ENCODE measurements at places on chromosomes 12 and 14. TPM values are rescaled to one million over a fixed set of nuclear protein-coding genes. Genes with fewer than 3 reads are reported as not detected.

DNA sequence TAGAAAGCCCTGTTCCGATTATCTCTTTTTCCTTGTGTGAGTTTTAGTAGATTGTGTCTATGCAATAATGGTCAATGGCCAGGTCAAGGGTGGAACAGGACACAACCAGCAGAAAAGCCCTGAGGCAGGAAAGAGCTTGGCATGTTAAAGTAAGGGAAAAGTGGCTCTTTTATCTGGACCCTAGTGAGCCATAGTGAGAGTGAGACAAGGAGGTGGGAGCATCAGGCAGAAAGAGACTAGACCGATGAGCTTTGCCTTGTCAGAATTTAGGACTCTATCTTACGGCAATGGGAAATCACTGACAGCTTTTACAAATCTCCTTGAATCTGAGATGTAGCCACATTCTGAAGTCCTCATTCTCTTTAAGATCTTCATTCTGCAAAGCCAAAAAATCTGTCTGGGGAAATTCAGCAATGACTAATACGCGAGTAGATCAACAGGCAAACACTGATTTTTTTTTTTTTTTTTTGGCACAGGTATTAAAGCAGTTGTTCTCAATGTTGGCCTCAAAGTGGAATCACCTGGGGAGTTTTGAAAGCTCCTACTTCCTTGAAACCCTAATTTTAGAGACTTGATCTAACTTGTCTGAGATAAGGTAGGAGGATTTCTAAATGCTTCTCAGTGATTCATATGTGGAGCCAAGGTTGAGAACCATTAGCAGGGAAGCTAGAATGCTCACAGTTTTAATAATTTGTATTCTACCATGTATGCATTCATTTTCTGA, 33.9 kb downstream of the TMEM19 start:
- DNase-seq, result no peak

DNA sequence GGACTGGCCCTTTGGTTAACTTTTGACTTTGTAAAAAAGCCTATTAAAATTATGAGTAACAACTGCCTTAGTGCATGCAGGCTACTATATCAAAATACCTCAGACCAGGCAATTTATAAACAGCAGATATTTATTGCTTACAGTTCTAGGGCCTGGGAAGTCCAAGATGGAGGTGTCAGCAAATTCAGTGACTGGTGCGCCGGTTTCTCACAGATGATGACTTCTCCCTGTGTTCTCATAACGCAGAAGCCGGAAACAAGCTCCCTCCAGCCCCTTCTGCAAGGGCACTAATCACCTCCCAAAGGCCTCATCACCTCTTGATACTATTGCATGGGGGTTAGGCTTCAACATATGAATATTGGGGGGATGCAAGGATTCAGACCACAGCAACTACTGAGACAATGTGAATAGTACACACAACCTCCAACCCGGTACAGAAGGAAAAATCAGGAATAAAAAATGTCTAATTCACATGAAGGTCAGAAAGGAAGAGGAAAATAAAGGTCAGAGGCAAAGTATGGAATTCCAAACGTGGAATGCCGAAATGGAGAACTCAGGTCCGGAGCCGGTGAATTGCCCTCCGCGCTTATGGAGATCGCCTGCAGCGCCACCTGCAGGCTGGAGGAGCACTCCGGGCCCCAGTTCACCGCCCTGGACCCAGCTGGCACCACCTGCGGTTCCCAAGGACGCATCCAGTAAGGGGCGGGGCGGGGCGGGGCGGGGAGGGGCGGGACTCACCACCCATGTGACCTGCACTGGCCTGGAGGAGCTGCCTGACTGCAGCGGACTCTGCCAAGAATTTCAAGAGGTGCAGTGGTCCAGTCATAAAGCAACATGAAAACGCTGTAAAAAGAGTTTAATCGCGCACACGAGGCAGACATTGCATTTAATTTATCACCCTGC, 203.4 kb downstream of the KIF26A start:
- no peak for DNase-seq

GRCh38 chr12:12673296-12673695, 22.7 kb downstream of the GPR19 start:
- DNase-seq, result no peak

- no peak for DNase-seq
These were observed at the start of gene GPR84 for GRCh38 chr12:54364413-54364812. Gene GPR84, minus strand, starts transcription at chr12:54364486. Its CDS starts 635 bp downstream, at chr12:54363851.

GRCh38 chr14:70887207-70887681, 20.0 kb upstream of the PCNX1 start:
- DNase-seq, result no peak

DNA sequence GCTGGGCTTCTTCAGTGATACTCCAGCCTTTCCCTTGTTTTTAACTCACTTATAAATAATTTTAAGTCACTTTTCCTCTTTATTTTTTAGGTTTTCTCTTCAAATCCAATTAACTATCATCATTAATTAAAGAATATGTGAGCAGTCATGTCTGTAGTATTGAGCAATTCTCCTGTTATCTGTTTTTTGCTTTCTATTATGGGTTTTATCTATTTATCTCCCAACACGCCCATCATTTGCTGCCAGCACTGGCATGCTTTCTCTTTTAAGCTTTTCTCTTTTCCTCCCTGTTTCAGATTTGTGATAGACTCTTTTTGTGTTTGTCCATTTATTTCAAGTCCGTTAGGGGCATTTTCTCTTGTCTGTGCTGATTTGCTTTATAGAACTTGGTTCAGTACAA, 72.3 kb downstream of the CRADD start:
- DNase-seq, result no peak

DNA sequence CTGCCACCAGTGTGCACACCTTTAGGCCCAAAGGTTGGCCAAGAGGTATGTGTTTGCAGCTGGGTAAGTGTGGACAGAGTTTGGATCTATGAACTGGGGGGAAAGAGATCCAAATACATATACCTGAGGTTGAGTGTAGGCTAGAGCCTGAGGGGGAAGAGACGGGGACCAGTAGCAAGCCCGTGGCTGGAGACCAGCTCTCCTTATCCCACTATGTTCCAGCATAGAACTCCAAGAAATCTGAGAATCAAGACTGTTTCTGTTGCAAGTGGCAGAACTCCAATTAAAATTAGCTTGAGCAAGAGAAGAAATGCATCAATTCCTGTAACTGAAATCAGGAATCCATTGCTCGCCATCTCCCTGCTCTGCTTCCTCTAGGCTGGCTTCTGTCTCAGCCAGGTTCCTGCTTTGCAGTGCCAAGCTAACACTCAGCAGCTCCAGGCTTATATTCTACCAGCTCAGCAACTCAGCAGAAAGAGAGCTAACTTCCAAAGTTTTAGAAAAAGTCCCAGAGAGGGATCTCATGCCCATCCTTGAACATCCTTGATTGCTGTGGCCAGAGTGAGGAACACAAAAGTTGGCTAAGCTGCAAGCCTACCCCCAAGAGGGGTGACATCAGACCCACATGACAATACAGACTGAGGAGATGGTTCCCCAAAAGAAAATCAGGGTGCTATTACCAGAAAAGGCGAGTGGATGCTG, 1.5 kb upstream of the PCK2 start:
- no peak for DNase-seq

Gene GPR68
- 0.75 TPM for polyA plus RNA-seq

Gene ERP27
- 0.32 TPM for polyA plus RNA-seq

Gene NTN4
- polyA plus RNA-seq, result 40.7 TPM

Gene FAM222A
- 11.0 TPM for polyA plus RNA-seq

Gene ST8SIA1
- polyA plus RNA-seq, result 11.6 TPM

Gene MAP3K9
- 0.19 TPM for polyA plus RNA-seq
